ENCODE measurements at places on chromosomes 3 and 15. TPM values are rescaled to one million over a fixed set of nuclear protein-coding genes. Genes with fewer than 3 reads are reported as not detected.

GRCh38 chr15:39539466-39539865 is 41.4 kb upstream of the THBS1 start:
- no peak for DNase-seq

DNA sequence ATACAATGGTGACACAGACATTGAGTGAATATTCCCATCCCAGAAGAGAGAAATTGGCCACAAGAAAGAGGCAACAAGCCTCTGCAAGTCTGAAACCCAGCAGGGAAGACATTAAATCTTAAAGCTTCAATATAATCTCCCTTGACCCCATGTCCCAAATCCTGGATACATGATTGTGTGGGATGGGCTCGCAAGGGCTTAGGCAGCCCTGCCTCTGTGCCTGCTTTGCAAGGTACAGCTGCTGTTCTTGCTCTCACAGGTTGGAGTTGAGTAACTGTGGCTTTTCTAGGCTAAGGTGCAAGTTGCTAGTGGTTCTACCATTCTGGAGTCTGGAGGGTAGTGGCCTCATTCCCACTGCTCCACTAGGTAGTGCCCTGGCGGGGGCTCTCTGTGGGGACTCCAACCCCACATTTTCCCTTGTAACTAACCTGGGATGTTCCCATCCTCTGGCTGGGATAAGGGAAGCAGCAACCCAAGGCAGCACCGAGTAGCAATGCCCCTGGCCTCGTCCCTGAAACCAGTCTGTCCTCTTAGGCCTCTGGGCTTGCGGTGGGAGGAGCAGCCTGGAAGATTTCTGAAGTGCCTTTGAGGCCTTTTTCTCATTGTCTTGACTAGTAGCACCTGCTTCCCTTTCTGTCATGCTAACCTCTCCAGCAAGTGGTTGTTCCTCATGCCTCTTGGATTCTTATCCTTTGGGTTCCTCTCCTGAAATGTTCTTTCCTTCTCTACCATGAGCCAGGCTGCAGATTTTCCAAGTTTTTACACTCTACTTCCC is 90.0 kb downstream of the FAM174B start:
- DNase-seq = no peak

GRCh38 chr3:66778777-66779176 is 219.3 kb upstream of the KBTBD8 start:
- no peak for DNase-seq

GRCh38 chr15:101675796-101676582 is 23.8 kb upstream of the TM2D3 start:
- no peak for DNase-seq

PP2D1 gene
- not detected for total RNA-seq

All from prostate gland (tissue), 2 donors.